Naive B cell (primary cell): ENCODE measurements at places on chromosomes 7 and 10.
A peak's percentile ranks its signal among the peaks of the same experiment; 100 is the strongest.

DNA sequence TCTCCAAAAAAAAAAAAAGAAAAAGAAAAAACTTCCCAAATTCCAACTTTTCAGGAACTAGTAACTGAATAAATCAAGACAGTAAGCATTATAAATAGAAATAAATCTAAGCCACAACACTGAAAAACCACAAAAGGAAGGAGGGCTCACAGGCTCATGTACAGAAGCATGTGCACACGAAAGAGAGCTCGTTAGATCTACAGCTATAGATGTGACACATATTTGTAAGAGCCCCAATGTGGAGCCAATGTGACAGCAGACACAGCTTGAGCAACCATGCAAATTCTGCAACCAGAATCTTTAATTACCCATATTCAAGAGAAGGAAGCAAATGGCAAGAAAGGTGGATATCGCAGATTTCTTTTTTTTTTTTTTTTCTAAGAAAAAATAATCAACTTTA is 94.7 kb downstream of the SORBS1 start:
- no peak for DNase-seq

DNA sequence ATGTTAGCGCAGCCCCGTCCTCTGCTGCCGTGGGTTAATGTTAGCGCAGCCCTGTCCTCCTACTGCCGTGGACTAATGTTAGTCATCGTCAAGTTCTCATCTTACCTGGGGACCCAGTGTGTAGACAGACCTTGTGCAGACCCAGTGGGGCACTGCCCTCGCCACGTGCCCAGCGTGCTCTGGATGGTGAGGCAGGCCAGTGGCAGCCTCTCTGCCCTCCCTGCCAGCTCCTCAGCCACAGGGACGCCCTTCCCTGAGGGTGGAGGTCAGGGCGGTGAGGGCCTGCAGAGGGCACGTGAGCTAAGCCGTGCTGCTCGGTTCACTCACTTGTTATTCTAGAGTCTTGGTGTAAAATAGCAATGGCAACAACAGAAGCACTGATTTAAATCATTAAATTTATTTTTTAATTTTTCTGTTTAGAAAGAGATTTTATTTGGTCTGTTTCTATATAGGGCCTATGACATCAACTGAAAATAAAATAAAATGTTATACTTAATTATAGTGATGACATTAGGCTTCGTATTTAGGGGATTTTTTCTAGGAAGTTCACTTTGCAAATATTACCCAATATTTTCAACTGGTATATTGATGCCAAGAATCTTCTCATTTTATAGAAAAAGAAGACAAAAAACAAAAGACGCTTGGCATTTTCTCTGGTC is 48.4 kb downstream of the NKX6-2 start:
- DNase-seq, result no peak

DNA sequence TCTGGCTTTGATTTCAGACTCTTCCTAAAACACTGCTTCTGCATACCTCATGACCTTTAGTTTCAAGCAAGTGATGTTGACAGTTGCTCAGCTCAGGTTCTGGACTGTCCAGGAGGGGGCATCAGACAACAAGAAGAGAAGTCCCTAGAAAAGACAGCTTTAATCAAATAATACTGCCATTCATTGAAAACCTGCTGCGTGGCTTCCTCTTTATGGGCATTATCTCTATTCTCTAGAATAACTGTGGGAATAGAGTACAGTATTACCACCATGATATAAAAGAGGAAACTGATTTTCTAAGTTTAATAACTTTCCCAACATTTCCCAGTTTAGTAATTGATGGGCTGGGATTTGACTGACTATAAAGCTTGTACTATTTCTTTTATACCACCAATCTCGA is 170.4 kb downstream of the SNX13 start:
- DNase-seq, result peak; percentile 16

- no peak for DNase-seq
These were observed 7.2 kb downstream of the CPXM2 start for GRCh38 chr10:123884351-123884906.
